ENCODE measurements at places on chromosomes 1 and 21.

DNA sequence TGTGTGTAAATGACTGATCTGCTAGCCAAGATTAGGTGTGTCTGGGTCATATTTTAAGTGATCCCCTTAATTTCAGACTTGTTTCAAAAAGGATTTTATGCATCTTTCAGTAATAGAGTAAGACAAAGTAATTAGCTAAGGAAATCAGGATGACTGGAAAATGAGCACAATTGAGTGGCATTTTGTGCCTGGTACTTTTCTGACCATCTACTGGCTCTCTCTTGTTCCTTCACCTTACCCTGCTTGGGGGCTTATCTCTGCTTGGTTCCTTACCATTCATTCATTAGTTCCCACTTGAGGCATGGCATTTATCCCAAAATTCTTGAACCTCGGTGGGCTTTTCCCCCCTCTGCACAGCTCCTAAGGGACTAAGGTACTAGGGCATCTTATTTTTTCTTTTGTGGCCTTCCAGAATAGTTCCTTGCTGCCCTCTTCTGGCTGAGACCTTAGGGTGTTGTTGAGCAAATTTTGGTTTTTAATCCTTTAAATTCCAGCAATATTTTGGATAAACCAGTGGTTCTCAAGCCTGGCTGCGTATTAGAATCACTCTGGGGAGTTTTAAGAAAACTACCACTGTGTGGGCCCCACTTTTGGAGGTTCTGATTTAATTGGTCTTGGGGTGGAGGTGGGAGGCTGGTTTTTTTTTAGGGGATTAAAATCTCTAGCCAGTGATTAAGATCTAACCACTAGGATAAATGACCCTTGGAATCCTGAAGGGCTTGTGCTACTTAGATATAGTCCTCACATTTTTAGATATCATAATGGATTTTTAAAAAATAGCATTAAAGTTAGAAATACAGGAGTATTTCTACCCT, 50.8 kb downstream of the HS2ST1 start:
- no peak for DNase-seq

DNA sequence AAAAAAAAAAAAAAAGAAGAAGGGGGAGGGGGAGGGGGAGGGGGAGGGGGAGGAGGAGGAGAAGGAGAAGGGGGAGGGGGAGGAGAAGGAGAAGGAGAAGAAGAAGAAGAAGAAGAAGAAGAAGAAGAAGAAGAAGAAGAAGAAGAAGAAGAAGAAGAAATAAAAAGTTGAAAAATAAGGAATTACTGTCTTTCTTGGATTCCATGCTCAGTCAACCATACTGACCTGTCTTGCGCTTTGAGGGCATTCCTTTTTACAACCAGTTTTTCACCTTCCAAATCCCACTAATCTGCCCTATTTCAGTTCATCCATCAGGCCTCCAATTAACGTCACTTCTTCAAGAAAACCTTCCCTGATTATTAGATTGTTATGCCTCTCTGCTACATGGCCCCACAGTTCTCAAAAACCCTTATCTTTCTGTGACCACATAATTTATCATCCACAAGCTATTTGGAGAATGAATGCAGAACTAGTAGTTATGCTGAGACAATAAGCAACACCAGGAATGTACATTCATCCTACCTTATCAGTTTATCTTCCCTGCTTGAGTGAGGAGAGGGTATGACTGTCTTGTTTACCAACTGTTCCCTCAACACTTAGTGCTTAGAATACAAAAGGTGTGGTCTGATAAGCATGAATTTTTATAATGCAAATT, 57.5 kb upstream of the GUCA2A start:
- DNase-seq, result no peak

DNA sequence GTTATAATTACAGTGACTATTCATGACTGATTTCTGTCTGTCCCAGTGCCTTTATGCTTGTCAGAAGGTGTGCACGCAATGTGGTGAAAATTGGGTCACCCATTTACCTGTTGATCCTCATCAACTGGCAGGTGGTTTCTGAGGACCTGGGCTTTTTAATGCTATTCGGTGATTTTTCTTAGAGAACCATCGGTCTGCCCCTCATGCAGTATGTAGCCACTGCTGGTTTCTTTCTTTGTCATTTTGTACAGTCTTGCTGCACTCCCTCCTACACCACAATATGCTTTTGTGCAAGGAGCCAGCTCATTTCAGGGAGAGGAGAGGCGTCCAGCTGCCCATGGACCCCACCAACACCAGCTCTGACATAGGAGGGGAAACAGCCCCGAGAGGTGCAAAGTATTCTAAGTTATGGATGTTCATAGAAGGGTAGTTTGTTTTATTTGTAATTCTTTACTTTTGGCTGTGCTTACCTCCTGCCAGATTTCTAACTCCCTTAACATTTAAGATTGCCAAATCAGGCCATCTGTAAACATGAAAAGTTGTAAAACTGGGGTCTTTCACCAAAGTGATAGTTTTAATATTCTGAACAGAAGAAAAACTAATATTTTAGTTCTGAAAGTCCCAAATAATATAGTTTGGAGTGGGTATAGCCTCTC, 325.3 kb downstream of the PTBP2 start:
- no peak for DNase-seq

- DNase-seq, result no peak
These were observed 2.0 kb upstream of the LHX4 start for GRCh38 chr1:180227861-180228647.

DNA sequence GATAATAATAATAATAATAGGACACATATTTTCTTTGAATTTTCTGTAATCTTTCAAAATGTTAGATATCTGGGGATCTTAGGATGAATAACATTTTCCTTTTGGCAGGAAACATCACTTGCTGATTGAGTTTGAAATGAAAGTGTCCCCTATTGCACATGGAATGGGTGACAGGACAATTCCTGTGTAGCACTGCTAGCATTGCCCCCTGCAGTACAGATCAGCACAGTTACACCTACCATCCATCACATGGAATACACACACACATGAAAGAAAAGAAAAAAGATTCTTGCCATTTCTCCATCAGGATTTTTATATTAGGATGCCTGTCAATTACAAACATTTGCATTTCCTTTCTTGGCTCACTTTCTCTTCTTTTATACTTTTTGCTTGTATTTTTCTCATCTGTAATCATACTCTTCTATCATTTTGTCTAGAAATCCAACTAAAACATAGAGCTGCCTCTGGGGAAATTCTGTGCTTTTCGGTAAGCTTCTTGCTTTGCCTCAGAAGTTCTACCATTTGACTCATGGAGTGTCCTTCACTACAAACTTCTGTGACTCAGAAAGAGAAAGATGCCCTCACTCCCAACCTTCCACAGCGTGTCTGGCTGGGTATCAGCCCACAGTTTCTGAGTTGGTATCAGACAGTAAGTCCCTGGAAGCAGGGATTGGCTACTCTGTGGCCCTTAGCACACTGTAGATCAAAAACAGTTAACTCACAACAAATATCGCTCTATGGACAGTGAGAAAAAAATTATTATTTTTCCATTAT, 641.2 kb downstream of the PTPRC start:
- DNase-seq, result no peak

GRCh38 chr1:202113690-202114300, 8.9 kb upstream of the GPR37L1 start:
- DNase-seq, result no peak

- no peak for DNase-seq
These were observed 54.4 kb upstream of the BCL10 start for GRCh38 chr1:85330711-85331290.

GRCh38 chr1:172108161-172108893, 267.0 kb downstream of the DNM3 start:
- no peak for DNase-seq

- DNase-seq, result no peak
These were observed 89.2 kb upstream of the SELENON start for GRCh38 chr1:25710583-25711347.

GRCh38 chr1:9331558-9332346, 39.1 kb downstream of the SPSB1 start:
- DNase-seq, result no peak

- no peak for DNase-seq
These were observed 65.7 kb downstream of the RAP1GAP start for GRCh38 chr1:21603177-21604138.

DNA sequence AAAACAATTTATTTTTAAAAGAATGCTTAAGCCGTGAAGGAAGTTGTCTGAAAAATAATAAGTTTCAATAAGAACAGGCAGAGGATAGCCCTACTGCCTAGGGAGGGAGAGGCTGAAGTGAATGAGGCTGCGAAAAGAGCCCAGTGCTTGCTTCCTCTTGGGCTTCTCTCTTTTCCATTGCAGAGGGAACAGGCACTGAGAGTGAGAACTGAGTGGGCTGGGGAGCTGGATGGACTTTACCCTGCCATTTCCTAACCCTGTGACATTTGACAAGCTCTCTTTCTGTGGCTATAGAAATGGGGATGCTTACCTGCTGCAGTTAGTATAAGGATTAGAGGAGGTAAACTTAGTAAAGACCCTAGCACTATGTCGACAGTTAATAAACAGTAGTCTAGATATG, 30.0 kb downstream of the TENT5C start:
- DNase-seq, result no peak

All from GM19239 (cell line).